IMR-90 (cell line): ENCODE measurements at places on chromosomes 3 and 15. TPM values are rescaled to one million over a fixed set of nuclear protein-coding genes. Genes with fewer than 3 reads are reported as not detected.

GRCh38 chr15:101718896-101719295 is 5.4 kb downstream of the TARS3 start:
- no peak for DNase-seq

- no peak for DNase-seq
Measured at GRCh38 chr3:157815739-157816138, 290.5 kb downstream of the SHOX2 start.

GRCh38 chr3:157418104-157418503 is 18.5 kb upstream of the PTX3 start:
- DNase-seq: peak; percentile 39

- DNase-seq: no peak
Measured at GRCh38 chr3:128707928-128708494, 18.0 kb upstream of the RAB7A start.

GRCh38 chr15:81301815-81302399 is 22.0 kb downstream of the STARD5 start:
- DNase-seq: no peak

- DNase-seq: no peak
Measured at GRCh38 chr3:17932136-17932771, 189.8 kb upstream of the TBC1D5 start.

GRCh38 chr3:69410301-69410700 is 24.4 kb upstream of the FRMD4B start:
- DNase-seq: peak; percentile 53

DNA sequence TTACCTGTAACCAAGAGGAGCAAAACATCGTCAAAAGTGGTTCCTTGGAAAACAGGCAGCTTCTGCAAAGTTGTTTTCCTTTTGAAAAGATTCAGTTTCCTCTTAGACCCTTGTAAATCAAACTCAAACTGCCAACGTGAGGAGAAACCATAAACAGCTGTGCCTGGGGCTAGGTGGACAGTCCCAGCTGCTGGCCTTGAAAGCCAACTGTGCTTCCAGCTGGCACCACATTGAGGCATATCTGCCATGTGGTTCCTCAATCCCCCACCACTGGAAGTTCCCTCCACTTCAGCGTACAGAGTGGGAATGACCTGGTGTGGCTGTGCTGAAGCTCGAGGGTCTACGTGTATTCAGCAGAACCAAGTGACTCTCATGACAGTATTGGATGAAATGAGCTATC is 40.9 kb downstream of the HRH1 start:
- DNase-seq: no peak

DNA sequence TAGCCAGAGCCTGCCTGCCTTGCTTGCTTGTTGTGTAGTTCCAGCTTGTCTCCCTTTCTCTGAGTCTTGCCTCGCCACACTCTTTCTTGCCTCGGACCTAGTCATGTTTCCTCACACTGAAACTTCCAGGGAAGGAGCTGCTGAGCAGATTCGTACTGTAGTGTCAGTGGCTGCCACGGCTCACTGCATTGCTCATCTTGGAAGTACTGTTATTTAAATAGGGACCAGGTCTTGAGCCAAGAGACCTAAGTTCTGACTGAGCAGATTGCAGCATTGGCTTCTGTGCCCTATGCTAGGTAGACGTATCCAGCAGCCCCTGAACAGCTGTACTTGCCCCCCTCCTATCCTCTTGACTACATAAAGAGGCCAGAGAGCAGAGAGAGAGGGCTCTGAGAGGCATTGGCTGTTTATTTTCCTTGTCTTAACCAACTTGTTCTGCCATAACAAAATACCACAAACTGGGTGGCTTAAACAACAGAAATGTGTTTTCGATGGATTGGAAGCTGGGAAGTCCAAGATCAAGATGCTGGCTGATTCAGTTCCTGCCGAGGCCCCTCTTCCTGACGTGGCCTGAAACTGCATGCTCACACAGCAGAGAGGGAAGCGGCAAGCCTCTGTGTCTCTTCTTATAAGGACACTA is 5.8 kb upstream of the RARRES1 start:
- peak; percentile 91 for DNase-seq

DNA sequence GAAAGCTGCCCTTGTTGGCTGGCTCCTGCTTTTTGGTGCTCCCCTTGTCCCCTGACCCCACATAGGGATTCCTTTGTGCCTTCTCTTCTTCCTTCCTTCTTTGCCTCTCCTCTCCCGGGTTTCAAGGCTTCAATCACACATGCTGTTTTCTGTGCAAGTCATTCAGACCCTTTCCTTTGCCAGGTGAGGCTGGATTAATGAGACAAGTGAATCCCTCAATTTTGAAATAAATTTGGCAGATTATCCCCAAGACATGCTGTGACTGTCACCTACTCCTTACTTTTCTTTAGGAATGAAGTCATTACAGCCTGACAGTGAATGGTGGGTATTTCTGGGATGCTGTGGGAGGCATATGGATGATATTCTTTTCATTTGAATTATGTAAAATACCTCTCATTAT is 259.0 kb upstream of the RGMA start:
- no peak for DNase-seq

RAD54L2 gene
- 22.2 and 24.2 TPM in 2 replicates for total RNA-seq

CEMIP gene
- 51.9 and 63.8 TPM in 2 replicates for total RNA-seq

LSMEM2 gene
- under 0.01 TPM in 2 replicates for total RNA-seq

TCF12 gene
- 123 and 160 TPM in 2 replicates for total RNA-seq
